ENCODE measurements at places on chromosomes 3 and 15. TPM values are rescaled to one million over a fixed set of nuclear protein-coding genes. Genes with fewer than 3 reads are reported as not detected.

GRCh38 chr15:48112242-48112641 lies 8.5 kb upstream of the SLC24A5 start:
- no peak for DNase-seq

Gene PIGZ
- total RNA-seq = 0.88 TPM

Gene ITGA11
- total RNA-seq = 6.2 TPM

DNA sequence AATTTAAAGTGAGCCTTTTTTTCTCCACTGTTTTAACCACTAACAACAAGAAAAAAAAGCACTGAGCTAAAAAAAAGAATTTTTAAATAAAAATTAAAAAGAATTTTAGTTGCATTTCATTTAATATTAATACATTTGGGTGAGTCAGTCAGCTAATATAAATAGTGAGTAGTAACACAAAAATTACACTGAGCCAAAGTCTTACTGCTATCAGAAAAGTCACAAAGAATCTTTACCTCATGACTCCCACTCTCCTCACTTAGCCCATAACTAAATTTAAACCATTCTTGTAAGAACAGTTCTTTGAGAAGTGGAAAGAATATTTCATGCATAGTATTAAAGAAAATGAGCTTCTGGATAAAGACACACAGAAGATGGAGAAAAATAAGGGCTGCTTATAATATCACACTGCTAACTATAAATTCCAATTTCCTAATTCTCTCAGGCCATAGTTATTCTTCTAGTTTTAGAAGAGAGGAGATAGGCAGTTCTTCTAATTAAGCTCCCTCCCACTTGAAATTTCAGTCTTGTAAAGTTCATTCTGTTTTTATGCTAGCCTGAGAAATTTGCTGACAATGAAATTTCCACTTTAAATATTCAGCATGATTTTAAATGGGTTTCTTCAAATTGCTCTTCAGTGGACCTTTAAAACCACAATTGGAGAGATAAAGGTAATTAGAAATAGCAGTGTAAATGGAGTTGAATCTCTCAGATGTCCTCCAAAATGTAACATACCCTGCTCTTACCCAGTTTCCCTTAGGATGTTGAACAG lies 17.6 kb downstream of the SHQ1 start:
- no peak for DNase-seq

DNA sequence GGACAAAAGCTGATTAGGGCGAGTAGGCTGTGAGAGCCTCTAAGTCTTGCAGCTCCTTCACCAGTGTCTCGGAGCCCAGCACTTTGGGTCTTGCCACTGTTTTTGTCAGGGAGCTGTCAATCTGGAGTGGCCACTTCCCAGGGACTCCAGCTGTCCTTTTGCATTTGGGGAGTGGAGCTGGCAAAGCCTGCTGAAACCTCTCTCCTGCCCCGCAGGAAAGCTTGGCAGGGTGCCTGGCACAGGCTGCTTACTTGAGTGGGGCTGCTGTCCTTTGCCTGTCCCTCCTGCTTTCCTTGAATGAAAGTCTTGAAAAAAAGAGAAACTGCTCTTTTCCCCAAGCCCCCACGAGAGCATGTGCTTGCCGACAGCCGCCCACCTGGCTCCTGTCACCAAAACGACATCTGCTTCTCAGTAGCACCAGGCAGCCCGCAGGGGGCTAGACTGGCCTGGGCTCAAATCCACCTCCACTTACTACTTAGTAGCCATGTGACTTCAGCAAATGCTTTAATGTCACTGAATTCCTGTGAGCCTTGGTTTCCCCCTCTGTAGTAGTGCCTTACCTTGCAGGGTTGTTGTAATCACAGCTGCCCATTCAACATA lies 13.7 kb downstream of the USP13 start:
- DNase-seq = no peak

Gene POLQ
- total RNA-seq = 2.0 TPM

GRCh38 chr3:45616158-45616557 lies 21.6 kb downstream of the LIMD1 start:
- DNase-seq = no peak

Gene ZDHHC19
- total RNA-seq = not detected

GRCh38 chr15:65335278-65336055 lies 31.0 kb downstream of the RNU5B-1 start:
- DNase-seq = no peak

GRCh38 chr3:88180398-88180999 lies 30.7 kb downstream of the C3orf38 start:
- no peak for DNase-seq

Gene DUOXA2
- not detected for total RNA-seq

Gene ZNF774
- 2.0 TPM for total RNA-seq

DNA sequence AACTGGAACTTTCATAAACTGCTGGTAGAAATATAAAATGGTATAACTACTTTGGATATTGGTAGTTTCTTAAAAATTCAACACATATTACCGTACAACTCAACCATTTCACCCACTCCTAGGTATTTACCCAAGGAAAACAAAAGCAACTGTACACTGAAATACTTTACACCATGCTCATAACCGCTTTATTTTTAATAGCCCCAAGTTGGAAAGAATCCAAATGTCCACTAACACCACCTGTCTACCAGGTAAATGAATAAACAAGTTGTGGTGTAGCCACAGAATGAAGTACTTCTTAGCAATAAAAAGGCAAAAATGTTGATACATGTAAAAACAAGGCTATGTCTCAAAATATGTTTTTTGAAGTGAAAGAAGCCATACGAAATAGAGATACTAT lies 215.9 kb upstream of the PEX5L start:
- DNase-seq = no peak

GRCh38 chr15:42704492-42704926 lies 32.4 kb downstream of the CDAN1 start:
- peak; percentile 14 for DNase-seq

- DNase-seq = no peak
Measured at GRCh38 chr3:184771301-184772127, 40.5 kb upstream of the VPS8 start.

Gene CHL1
- 0.27 TPM for total RNA-seq

DNA sequence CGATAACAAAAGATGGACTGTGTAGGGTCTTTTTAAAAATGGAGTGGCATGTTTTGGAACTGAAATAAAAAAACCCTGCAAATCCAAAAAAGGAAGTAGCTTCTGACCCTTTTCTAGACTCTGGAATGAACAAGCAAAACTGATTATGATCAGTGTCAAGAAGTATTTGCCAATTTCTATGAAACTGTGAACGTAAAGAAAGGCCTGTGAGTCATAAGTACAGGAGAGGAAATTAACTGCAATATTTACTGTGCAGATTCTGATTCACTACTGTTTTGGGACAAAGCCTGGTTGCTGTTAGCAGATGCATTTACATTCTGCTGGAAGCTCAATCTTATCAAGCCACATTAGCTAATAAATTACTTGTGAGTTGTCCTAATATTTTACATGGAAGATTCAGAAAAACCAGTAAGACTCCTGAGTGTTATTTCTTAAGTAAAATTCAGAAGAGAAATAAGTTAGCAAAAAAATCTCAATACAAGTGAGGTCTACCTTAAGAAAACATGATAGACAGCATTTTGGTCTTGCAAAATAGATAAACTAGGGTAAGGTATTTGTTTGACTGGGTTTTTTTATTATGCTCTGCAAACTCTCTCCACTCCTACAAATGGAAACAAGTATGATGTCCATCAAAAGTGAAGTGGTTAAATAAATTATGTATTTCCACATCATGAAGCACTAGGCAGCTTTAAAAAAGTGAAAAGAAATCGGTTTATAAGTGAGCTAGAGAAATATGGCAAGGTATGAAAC lies 90.2 kb upstream of the LMOD3 start:
- peak; percentile 63 for DNase-seq

Gene CFAP100
- total RNA-seq = not detected

DNA sequence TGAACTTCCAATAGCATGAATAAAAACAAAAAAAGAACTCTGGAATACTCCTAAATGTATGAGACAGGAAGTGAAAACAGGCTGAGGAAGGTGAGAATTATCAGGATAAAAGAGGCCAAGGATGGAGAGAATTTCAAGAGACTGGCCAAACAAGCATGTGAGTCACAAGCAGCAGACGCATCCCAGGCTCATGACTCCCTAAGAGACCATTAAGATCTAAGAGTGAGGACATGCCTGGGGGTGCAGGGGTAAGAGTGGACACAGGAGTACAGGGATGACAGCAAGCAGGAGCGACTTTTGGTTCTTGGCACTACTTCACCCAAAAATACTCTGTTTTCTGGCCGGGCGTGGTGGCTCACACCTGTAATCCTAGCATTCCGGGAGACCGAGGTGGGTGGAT lies 7.1 kb downstream of the SCAMP2 start:
- peak; percentile 59 for DNase-seq

Gene SLTM
- 60.2 TPM for total RNA-seq

Gene SPATA12
- total RNA-seq = 0.48 TPM

Gene NEIL1
- 6.1 TPM for total RNA-seq

- DNase-seq = no peak
Measured at GRCh38 chr15:60179786-60180391, 175.8 kb downstream of the FOXB1 start.

GRCh38 chr15:99495430-99496301 lies 70.1 kb upstream of the MEF2A start:
- no peak for DNase-seq

DNA sequence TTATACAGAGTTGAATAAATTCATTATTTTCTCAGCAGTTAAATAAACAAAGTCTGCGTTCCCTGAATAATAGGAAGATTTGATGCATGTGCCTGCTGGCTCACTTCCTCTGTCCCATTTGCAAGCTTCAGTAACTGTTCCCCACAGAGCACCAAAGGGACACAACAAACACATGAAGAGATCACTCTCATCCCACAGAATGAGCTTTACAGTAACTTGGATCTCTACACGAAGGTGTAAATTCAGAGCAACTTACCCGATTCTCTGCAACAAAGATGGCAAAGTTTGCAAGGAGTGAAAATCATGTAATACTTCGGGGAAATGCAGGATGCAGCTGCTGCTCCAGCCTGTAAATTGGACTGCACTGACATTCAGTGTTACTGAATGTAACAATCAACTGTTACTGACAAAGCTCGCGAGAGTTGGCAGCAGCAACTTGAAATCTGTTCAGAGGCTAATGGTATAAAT lies at the start of gene BCHE:
BCHE (minus strand) TSS at position 366 of the 468 bp plus-strand sequence. CDS start 6,390 bp downstream, outside the sequence.
- DNase-seq = peak; percentile 35

DNA sequence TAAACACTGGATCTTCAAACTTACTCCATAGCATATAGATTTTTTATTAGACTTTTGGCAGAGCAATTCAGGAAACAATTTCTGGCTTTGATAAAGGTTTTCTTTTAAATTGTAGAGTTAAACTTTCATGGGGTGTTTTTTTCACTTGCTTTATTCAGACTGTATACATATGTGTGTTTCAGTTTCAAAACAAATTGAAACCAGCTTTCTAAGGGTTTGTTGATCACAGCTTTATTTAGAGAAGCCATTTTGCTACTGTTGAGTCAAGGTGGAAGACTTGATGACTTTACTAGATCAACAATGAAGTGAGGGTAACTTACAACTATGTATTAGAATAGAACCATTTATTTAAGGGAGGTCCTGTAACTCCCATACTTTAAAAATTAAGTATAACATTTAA lies 6.2 kb downstream of the UBE2E1 start:
- DNase-seq = no peak

DNA sequence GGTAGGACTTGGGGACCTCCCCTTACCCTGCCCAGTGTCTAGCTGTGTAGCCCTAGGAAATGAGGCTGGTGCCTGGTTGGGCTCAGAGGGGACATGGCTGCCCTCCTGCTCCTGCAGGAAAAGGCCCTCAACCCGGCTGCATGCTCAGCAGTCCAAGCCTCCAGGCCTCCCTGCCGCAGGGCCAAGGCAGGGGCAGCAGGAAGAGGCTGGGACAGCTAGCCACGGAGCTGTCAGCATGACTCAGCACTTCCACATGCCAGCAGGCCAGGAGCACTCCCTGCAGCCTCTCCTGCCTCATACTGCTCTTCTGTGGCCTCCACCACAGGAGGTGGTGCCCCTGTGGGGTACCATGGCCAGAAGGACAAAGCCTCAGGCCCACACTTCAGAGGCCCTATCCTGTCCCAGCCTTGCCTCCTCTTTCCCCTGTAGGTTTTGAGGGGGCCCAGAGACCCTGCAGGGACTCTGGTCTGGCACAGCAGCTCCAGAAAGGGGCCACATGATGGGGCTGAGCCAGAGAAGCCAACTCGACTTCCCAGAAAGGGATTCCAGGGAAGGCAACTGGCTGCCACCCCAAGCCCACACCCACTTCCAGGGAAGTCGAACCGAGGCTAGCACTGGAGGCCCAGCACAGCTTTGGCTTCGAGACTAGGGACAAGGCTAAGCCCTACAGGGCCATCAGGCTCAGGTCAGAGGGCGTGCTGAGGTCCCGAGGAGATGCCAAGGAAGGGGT lies 19.5 kb downstream of the TKT start:
- DNase-seq = peak; percentile 51

- no peak for DNase-seq
Measured at GRCh38 chr3:152139651-152140050, 129.1 kb upstream of the MBNL1 start.

- DNase-seq = no peak
Measured at GRCh38 chr3:115347737-115348136, 200.6 kb upstream of the ZBTB20 start.

GRCh38 chr3:114323546-114324254 lies 29.9 kb downstream of the TIGIT start:
- no peak for DNase-seq
